Activated CD8-positive, alpha-beta memory T cell treated with anti-CD3 and anti-CD28 coated beads for 4 hours (primary cell): ENCODE measurements at places on chromosomes 1 and 21.

DNA sequence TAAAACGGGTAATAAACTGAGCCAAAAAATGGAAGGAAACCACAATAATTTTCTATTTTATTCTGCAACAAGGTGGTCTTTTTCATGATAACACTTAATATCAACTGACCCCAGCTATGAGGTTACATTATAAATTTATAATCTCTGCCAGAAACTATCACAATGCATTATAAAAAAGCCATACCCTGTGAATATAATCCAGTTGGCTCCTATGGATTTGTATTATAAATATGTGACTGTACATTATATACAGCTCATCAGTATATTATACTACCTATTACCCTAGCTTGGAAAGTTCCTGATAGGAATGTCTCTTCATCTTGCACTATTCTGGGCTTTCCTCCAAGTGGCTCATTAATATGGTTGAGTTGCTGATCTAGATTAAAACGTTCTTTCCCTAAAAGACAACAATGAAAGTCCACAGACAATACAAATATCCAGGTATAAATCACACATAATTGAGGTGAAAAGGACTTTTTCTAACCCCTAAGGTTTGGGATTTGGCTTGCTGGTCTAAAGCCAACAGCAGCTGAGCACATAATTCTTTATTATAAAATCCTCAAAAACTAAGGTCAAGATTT is 487.7 kb downstream of the TTLL7 start:
- no peak for DNase-seq

DNA sequence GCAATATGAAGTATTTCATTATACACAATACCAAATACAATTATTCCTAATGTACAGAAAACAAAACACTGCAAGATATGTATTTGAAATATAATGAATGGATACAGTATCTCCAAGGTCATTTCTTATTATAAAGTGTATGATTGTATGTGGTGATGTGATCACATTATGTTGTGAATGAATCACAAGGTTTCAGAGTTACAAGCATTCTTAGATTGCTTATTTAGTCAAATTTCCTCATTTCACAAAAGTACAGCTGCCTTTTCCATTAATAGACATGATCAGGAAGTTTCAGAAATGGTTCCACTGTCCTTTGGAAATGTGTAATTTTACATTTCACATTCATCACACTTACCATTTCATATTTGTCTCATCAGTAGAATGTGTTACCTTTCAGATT is 28.3 kb upstream of the NEK7 start:
- no peak for DNase-seq

- no peak for DNase-seq
Observed at GRCh38 chr1:106290805-106291501, 765.5 kb upstream of the PRMT6 start.

- peak; percentile 0 for DNase-seq
Observed at GRCh38 chr1:180501865-180502360, 464 bp downstream of the ACBD6 start.

DNA sequence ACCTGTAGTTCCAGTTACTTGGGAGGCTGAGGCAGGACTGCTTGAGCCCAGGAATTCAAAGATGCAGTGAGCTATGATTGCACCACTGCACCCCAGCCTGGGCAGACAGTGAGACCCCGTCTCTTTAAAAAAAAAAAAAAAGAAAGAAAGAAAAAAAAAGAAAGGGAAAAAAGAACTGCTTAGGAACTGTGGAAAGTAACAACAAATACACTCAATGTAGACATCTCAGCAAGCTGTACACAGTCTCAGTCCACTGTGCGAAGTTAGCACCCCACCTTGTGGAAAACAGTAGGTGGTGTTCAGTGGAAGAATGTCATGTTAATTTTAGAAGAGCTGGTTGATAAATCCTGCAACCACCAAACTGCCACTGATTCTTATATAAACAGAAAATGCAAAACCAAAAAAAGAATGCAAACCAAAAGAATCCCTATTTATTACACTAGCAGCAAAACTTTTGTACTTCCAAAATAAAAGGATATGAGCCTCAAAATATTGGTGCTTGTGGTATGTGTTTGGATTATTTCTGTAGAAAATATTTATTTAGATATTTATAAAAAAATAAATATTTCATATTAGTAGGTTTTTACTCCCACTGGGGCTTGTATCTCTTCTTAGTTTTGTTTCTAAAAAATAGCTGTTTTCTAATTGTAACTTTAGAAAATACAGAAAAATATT is 31.1 kb downstream of the ALG14 start:
- DNase-seq = no peak
